ENCODE measurements at places on chromosomes 12 and 14.
A peak's percentile ranks its signal among the peaks of the same experiment; 100 is the strongest.

DNA sequence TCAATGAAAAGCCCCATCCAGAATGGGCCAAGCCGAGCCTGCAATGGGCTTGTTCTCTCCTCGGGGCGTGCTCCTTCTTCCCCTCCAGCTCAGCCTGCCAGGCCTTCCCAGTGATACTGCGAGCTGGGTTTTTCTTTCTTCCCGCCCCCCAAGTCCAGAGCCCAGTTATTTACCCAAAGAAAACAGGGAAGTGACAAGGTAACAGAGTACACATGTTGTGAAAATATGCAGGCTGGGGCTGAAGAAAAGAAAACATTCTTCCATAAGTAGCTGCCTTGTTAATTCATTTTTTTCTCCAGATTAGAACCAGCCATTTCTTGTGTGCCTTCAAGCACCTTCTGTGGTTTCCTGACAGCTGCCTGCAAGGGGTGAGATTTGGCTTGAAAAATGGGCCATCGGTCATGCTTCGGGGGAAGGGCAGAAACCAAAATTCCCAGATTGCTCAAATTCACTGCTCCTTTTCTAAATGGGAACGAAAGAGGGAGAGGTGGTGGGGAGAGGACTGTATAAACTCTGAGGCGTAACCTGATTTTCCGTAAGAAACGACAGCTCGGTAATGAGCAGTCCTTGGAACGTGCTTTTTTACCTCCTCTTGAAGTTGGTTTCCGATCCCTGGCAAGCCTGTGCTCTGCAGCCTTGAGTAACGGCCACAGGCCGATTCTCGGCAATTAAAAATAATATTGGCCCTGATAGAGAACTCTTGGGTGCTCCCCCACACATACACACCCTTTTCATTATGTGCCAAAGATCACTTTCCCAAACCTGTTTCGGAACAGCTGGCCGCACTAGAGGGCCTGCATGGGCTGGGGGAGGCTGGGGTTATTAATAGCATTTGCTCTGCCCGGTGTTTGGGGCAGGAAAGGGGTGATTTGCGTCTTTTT, 229.4 kb downstream of the ZFP36L1 start:
- peaks cover 66% of the 10 kb centered on the region for H3K4me1 ChIP-seq
- H3K27me3 ChIP-seq, result no peaks in the 10 kb centered on the region
- no peak overlapping the region for H3K4me3 ChIP-seq
- H3K27ac ChIP-seq, result peak overlapping the region; percentile 88
- no peaks in the 10 kb centered on the region for H3K36me3 ChIP-seq
- DNase-seq, result peak; percentile 51

DNA sequence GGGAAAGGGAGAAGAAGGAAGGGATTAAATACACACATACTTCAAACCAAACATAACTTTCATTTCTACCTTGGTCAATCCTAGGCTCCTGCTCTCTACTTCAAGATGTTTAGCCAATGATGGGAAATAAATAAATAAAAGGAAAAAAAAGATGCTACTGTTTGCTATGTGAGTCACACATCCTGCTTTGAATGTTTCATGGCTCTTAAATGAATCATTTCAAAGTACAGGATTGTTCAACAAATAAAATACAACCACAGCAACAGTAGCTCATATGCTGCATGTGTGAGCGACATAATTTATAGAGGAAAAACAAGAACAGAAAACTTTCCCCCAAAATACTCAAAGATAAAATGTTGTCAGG, 54.3 kb upstream of the NPFF start:
- no peak overlapping the region for H3K4me3 ChIP-seq
- no peak overlapping the region for H3K27ac ChIP-seq
- DNase-seq, result no peak
- H3K36me3 ChIP-seq, result no peaks in the 10 kb centered on the region
- no peaks in the 10 kb centered on the region for H3K27me3 ChIP-seq

- no peak overlapping the region for H3K4me3 ChIP-seq
- no peaks in the 10 kb centered on the region for H3K27me3 ChIP-seq
- H3K36me3 ChIP-seq, result no peaks in the 10 kb centered on the region
- DNase-seq, result no peak
Measured at GRCh38 chr12:114770323-114770722, 86.3 kb upstream of the TBX3 start.

DNA sequence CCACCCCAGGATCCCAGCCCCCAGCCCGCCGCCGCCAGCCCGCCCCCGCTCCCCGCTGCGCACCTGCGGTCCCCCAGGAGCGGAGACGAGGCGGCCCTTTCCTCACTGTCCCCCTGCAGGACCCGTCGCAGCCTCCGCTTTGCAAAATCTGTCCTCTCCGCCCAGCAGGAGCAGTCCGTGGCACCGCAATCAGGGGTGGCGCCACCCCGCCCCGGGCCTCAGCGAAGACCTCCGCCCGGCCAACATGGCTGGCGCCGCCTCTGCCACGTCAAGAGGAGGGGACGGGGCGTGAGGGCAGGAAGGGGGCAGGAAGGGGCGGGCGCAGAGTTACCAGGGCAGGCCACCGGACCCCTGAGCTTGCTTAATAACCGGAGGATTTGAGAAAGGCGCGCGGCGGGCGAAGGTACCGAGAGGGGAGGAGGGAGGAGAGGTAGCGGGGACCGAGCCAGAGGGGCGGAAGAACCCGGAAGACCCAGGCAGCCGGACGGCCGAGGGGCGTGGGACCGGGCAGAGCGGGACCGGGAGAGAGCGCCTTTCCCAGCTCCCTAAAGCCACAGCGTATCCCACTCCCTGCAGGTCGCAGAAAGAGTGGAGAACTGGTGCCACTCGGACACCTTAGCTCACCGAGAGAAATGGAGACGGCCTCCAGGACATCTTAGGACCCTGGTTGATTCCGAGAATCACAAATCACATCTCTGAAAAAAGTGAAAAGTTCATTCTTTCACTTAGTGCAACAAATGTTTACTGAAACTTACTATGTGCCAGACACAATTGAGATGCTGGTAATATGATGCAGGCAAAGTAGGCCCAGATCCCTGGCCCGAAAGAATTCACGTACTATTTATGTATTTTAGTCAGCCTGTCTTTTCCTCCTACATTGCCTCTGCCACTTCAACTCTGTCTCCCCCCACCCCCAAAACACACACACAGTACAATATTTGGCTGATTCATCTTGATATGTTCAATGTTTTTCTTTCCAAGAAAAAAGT, at the start of gene SEC23A:
Gene SEC23A, minus strand, starts transcription at position 267 of the 989 bp plus-strand sequence. CDS start 7,117 bp downstream, outside the sequence.
- H3K4me1 ChIP-seq, result peaks cover 33% of the 10 kb centered on the region
- no peaks in the 10 kb centered on the region for H3K27me3 ChIP-seq
- H3K36me3 ChIP-seq, result no peaks in the 10 kb centered on the region

Measured in body of pancreas (tissue), 4 donors.